Type B pancreatic cell (in vitro differentiated cells): ENCODE measurements at places on chromosomes 16 and 17. TPM values are rescaled to one million over a fixed set of nuclear protein-coding genes. Genes with fewer than 3 reads are reported as not detected.

DNA sequence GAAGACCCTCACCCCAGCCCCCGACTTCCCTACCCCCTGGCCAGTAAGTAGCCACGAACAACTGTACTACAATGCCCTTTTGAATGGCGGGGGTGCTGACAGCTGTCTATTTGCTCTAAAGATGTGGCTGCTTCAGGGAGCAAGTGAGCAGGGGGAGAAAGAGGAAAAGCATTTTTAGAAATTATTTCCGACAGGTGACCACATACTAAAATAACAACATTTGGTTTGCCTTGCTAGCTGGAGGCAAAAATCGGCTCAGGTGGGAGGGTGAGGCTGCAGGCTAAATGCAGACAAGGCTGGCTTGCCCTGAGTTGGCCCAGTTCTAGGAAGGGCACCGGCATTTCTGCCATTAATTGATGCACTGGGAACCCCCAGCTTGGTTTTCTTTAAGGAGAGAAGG is 188.5 kb downstream of the XYLT1 start:
- no peak for DNase-seq

TEX14 gene
- 0.17 and 0.34 TPM in 2 replicates for total RNA-seq

DNA sequence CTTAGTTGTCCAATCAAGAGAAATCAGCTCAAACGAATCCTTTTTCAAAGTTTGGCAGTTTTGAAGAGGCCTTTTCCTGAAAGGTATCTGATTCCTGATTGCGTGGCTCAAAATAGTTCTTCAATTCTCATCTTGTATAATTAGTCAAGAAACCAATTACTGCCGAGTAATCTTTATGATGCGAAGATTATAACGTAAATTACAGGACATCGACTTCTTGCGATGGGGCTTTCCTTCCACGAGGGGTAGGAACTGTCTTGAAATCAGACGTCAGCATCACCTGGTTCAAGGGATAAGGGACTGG is 644 bp upstream of the ARL2BP start:
- DNase-seq: no peak

- DNase-seq: no peak
Observed at GRCh38 chr17:76327696-76328095, 19.6 kb upstream of the QRICH2 start.

GRCh38 chr16:23504453-23505179 is 5.7 kb downstream of the GGA2 start:
- no peak for DNase-seq

HSD11B2 gene
- 5.4 and 8.5 TPM in 2 replicates for total RNA-seq

GRCh38 chr17:78997881-78998280 is 11.7 kb downstream of the CANT1 start:
- no peak for DNase-seq

DNA sequence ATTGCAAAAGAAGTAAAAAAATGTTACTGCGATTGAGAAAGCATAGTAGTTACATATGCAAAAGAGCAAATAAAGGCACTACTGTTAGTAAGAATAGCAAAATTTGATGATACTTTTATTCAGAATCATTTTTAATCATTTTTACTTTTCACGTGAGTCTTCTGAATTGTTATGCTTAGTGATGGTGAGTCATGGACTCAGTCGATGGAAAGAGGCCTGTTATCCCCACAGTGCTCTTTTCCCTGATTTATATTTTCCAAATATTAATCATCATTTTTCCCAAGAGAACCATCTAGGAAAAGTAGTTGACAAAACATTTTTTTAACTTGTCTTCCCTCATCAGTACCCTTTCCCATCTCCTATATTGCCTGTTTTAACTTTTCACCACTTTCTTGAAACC is 181.1 kb downstream of the CHD9 start:
- DNase-seq: no peak

GRCh38 chr17:72397687-72398086 is 276.9 kb downstream of the SOX9 start:
- DNase-seq: no peak

GRCh38 chr16:29892458-29892813 is 6.9 kb downstream of the SEZ6L2 start:
- no peak for DNase-seq

DNA sequence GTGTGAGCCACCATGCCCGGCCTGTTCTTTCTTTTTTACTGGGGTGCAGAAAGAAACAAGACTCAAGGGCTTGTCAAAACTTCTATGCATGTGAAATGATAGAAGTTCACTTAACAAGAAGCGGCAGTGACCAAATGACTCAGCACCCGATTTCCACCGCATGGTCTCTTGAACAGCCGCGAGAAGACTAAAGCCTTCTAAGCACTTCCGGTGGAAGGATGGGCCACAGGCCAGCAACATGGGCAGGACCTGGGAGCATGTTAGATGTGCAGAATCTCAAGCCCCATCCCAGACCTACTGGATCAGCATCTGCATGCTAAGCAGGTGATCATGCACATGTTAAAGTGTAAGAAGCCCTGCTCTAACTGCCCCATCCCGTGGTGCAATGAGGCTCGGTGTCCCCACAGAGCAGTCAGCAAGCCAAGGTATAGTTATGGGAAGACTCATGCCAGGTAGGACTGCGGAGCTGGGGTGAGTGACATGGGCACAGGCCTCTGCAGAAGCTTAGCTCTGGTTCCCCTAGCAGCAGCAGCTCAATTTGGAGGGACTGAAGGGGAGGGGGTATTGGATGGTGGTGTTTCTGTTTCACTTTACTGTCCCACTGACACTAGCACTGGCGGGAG is 88.5 kb upstream of the HNF1B start:
- DNase-seq: no peak

DNA sequence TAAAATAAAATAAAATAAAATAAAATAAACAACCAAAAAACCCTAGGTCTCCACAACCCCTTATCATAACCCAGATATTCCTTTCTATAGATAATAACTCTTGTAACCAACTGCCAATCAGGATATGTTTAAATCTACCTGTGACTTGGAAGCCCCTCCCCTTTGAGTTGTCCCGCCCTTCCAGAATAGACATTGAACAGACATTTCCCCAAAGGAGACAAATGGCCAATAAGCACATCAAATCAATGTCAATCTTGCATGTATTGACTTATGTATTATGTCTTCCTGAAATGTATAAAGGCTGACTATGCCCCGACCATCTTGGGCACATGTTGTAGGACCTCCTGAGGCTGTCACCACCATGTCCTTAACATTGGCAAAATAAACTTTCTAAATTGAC is 1.5 kb upstream of the MAPK7 start:
- DNase-seq: no peak

KRT12 gene
- not detected in 2 replicates for total RNA-seq

DNA sequence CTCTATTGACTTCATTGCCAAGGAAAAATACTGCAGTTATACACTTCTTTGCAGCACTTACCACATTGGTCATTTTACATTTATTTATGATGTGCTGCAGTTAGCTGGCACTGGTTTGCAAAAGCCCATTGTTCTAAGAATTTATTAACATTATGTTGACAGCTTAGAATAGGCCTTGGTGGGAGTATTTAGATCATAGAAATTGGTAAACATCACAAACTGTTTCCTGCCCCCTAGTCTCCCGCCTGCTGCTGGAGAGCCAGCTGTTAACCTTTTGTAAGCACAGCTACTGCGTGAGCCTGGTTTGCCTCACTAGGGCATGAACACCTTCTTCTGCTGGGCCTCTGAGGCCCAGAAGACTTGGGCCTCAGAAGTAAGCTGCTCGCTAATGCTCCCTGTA is 651.4 kb upstream of the GOT2 start:
- DNase-seq: no peak

DNA sequence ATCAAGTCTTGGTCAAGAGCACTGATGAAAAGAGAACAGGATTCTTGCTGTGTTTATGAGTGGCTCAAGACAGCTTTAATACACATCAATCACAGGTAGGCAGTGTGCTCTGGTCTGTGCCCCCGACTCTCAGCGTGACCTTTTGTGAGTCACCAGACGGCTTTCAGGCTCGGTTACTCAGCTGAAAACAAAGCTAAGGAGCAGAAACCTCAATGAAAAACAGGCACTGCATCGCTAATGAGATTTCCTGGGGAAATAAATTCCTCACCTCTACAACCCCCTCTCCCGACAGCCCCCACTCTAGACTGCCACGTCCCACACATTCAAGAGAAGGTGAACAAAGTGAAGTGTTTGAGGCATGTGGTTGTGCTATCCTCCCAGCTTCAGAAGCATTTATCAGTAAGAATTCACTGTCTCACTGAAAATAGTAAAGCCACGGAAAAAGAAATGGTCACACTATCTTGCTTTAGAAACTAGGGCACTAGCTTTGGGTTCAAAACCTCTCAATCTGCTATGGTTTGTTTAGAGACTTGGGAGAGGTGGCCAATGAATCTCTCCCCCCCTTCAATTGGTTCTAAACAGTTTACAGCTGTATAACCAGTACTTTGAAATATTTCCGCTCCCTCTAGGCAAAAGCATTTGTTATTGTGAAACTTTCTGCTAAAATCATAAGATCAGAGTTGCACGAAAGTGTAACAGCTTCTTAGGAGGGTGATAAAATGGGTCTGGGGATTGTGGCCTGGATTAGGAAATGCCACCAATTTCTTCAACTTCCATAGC is 199.5 kb upstream of the PMFBP1 start:
- DNase-seq: no peak

TBC1D3E gene
- not detected in 2 replicates for total RNA-seq

FA2H gene
- total RNA-seq: 5.0 and 7.0 TPM in 2 replicates

GRCh38 chr17:49694847-49695697 is 12.7 kb downstream of the SLC35B1 start:
- no peak for DNase-seq

DNA sequence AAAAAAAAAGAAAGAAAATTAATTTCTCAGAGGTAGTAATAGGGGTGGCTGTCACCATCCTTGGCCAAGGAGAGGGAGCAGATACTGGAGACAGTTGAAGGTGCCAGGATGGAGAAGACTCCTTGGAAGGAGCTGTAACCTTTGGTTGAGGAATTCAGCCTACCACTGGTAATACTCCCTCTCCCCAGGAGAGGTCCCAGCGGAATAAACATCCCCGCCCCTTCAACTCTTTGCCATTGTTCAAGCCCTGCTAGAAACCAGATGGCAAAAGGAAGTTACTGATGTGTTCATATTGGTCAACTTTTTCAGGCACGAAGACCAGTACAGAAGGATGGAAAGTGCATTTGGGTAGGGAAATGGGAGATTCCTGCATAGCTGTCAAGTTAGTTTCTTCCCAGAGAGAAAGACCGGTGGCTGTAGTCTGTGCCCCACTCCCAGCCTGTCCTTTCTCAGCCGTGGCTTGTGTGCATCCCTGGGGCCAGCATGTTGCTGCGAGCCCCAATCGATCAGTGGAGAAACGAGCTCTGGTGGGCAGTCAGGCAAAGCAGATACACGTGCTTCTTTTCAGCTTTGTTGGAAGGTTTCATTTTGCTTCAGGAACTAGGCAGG is 612.1 kb downstream of the MAF start:
- no peak for DNase-seq

DNA sequence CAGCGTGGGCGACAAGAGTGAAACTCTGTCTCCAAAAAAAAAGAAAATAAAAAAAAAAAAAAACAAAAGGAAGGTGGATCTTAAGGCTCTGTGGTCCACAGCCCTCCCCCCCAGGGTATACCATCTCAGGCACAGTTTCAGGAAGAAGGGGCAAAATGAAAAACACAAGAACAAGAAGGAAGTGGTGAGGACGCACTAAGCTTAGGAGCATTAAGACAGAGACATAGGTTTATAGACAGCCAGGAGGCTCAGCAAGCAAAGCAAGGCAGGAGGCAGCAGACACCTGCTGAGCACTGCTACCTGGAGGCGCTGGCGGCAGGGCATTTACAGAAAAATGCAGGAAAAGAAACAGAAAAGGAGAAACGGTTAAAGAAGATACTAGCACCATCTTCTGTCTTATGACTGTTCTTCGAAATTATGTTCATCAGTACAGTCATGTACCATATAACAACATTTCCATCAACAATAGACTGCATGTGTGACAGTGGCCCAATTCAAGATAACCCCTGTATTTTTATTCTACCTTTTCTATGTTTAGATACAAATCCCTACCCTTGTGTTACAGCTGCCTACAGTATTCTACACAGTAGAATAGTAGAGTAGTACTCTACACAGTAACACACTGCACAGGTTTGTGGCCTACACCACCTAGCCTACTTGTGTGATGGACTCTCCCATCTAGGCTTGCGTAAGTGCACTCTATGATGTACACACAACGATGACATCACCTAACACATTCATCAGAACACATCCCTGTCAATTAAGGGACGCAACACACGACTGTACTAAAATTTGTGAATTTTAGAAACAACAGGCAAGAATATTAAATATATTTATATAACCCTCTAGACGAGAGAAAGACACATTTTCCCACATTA is 62.5 kb downstream of the XPO6 start:
- DNase-seq: no peak

SIRT7 gene
- total RNA-seq: 29.9 and 46.0 TPM in 2 replicates

- DNase-seq: no peak
Observed at GRCh38 chr17:56995766-56996165, 17.8 kb downstream of the SCPEP1 start.

- no peak for DNase-seq
Observed at GRCh38 chr16:50802000-50802399, 60.1 kb downstream of the CYLD start.

GRCh38 chr16:84446084-84446483 is 58.4 kb downstream of the MEAK7 start:
- no peak for DNase-seq
